CD4-positive, CD25-positive, alpha-beta regulatory T cell (primary cell): ENCODE measurements at places on chromosomes 3 and 15.
A peak's percentile ranks its signal among the peaks of the same experiment; 100 is the strongest.

DNA sequence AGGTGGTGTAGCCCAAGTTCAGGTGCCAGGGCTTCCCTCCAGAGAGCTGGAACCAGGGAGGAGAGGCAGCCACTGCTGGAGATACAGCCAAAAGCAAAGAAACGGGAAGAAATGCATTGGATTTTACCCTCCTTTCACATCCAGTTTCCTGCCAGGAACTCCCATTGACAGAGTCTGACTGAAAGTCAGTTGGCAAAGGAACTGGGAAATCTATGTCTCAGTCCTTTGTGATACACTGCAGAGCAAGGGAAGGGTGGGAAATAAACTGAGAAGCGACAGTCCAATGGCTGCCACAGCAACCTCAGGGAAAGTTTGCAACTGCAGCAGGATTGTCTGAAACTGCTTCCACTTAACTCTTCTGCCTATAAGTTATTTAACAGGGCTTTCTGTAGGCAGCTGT, 142.6 kb downstream of the SATB1 start:
- no peak for DNase-seq

- no peak for DNase-seq
Measured at GRCh38 chr3:46024131-46024530, 3.2 kb downstream of the XCR1 start.

- DNase-seq = peak; percentile 32
Measured at GRCh38 chr3:100709842-100710260, 557 bp downstream of the TFG start.

DNA sequence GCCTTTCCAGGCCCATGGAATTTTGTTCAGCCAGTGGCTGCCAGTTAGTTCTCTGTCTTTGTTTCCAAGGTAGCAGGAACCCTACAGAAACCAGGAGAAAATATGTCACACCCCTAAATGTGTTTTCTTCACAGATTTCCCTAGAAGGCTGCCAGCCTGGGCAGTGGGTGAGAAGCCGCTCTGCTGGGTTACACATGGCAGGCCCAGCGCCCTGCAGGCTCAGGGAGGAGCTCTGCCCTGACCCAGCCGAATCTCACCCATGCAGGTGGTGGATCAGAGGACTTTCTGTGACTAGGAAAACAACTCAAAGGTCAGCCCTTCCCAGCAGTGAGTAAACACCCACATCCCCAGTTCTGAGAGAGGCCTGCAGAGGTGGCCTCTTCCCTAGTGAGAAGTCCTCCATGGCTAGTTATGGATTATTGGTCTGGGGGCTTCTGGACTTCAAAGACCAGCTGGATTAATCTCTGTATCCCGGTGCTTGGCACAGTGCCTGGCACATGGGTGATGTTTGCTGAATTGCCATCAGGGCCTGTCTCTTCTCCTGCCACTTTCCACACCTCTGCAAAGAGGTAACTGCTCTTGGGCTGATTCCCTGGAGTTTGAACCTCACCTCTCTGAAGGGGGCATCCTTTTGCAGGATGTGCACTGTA, 34.7 kb upstream of the BDH1 start:
- no peak for DNase-seq

DNA sequence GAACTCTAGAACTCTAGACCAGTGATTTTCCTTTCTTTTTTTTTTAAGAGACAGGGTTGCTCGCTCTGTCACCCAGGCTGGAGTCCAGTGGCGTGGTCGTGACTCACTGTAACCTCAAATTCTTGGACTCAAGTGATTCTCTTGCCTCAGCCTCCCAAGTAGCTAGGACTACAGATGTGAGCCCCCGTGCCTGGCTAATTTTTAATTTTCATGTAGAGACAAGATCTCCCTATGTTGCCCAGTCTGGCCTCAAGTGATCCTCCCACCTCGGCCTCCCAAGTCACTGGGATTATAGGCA, 359.6 kb downstream of the SHQ1 start:
- no peak for DNase-seq

DNA sequence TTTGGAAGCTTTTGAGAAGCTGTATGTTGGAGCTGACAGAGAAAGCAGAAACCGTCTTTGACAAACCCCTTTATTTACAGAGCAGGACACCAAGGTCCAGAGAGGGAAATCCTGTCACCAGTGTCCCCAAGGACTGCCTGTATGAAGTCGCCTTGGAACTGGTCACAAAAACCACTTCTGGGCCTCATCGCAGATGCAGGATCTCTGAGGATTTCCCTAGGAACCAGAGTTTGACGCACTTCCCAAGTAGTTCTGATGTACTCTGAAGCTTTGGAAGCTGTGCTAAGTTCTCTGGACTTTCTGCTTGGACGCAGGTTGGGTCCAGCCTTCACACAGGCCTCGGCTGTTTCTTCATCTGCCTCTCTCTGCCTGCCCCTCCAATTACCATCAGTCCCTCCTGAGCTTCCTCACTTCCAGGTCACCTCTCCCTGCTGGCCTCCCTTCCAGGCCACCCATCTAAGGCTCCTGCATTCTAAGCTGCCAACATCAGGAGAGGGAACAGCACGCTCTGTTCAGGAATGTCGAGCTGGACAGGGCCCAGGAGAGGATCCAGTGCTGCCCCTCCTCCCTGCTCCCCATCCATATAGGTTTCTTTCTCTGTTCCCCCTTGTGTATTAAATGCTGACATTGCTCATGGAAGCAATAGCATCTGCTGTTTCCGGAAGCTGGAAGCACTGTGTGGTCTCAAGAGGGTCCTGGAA, 270.8 kb downstream of the OPA1 start:
- DNase-seq = no peak

DNA sequence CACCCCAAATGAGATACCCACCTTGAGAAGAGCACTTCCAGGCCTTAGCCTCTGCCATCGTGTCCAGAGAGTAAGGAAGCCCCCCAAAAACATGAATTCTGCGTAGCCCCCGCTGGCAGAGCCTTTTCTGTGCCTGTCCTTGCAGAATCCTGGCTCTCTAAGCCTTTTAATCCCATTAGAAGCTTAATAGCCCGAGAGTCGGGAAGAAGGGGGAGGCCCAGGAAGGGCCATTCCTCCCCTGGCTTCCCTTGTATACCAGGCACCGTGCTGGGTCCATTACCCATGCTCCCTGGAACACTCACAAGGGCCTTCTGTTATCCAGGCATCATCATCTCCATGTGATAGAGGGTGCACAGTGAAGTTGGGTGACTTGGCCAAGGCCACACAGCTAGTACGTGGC, 7.1 kb downstream of the SPTBN5 start:
- DNase-seq = no peak

GRCh38 chr3:13370055-13370454, 50.1 kb downstream of the NUP210 start:
- no peak for DNase-seq

GRCh38 chr3:178536211-178537079, at the start of gene KCNMB2:
Gene KCNMB2 (plus strand): TSS chr3:178536436.
- no peak for DNase-seq

- no peak for DNase-seq
Measured at GRCh38 chr15:20353966-20354883, 187.4 kb downstream of the GOLGA6L6 start.

GRCh38 chr3:9109568-9109914, 139.9 kb downstream of the SRGAP3 start:
- no peak for DNase-seq

- no peak for DNase-seq
Measured at GRCh38 chr15:75063338-75063737, 39.9 kb downstream of the PPCDC start.

DNA sequence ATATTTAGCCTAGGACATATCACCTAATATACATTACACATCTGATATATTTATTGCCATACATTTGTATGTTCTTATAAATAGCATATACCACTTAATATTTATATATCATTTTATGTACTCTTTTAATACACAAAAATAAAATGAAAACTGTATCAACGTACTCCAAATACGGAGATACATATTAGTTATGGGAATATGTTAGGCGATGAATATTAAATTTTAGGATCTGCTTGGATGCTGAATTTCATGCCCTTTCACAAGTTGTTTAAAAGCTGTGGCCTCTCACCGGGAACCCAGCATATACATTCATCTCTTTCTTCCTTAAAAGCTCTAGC, 50.6 kb downstream of the ZIC4 start:
- DNase-seq = no peak

GRCh38 chr3:196942915-196943277, 568 bp upstream of the NCBP2 start:
- DNase-seq = no peak

- no peak for DNase-seq
Measured at GRCh38 chr3:161567577-161568361, 71.2 kb downstream of the OTOL1 start.

DNA sequence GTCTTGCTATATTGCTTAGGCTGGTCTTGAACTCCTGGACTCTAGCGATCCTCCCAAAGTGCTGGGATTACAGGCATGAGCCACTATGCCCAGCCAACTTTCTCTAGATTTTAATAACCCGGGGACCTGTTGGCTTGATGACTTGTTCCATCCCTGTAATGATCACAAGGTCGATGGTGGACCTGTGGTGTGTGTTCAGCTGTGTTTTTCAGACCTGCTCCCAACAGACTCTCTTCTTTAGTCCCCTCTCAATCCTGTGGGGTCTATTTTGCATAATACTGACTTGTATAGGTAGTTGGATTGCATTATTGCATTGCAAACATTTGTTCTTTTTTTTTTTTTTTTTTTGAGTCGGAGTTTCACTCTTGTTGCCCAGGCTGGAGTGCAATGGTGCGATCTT, 1.9 kb downstream of the MAP2K1 start:
- DNase-seq = no peak

GRCh38 chr3:100602506-100603444, 6.6 kb upstream of the ADGRG7 start:
- DNase-seq = no peak

- no peak for DNase-seq
Measured at GRCh38 chr3:46500656-46501635, 3.2 kb downstream of the RTP3 start.

GRCh38 chr15:65336493-65337435, 32.3 kb downstream of the RNU5B-1 start:
- no peak for DNase-seq

GRCh38 chr15:101276501-101277037, 716 bp downstream of the SELENOS start:
- peak; percentile 47 for DNase-seq

DNA sequence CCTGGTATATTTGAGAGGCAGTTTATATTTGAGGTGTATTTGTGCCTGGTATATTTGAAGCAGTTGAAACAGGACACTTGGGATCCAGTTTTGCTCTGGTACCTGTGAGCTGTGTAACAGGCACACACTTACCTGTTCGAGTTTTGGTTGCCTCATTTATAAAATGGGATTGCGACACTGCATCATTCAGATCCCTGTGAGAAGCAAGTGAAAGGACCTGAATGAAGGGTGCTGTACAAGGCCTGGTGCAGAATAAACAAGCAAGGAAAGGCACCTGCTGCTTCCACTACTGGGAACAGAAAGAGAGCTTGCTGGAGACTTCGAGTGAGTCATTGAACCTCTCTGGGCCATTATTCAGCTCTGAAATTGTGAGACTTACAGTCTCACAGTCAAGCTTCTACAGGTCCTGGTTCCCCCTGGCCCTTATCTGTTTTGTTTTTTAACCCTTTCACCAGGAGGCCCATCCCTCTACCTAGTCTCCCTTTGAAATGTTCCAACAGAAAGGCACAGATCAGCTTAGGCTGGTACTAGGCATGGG, 11.5 kb downstream of the FETUB start:
- no peak for DNase-seq

- no peak for DNase-seq
Measured at GRCh38 chr3:13332740-13333139, 87.4 kb downstream of the NUP210 start.

- no peak for DNase-seq
Measured at GRCh38 chr15:68691705-68692104, 112.9 kb downstream of the CORO2B start.

DNA sequence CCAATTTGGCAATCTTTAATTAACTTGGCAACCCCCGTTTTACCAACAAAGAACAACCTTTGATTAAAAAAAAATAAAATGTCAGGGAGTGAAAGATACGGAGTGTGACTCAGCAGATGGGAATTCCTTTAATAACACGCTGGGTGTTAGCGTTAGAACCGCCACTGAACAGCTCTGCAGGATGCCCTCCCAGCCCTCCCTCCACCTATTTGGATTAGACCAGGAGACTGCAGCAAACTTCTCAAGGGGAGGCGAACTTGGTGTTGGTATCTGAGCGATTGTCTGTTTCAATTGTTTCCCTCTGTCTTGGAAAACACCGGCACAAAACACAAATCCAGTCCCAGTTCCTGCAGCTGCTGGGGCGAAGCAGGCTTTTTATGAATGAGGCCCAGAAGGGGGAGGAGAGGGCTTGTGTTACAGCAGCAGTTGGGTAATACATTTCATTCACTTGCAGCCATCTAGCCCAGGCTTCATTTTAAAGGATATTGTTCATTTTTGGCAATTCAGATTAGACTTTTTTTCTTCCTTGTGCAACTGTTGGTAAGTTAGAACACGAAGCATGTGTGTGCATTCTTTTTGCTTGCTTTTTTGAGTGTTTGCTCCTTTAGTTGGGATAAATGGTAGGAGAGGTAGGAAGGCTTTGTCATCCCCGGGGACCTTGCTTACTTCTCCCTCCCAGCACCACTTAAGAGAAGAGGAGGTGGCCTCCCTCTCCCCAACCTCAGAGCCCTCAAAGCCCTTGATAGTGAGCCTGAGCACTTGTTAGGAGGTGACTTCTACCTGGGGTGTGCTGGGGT, 152.3 kb downstream of the IGF1R start:
- no peak for DNase-seq

DNA sequence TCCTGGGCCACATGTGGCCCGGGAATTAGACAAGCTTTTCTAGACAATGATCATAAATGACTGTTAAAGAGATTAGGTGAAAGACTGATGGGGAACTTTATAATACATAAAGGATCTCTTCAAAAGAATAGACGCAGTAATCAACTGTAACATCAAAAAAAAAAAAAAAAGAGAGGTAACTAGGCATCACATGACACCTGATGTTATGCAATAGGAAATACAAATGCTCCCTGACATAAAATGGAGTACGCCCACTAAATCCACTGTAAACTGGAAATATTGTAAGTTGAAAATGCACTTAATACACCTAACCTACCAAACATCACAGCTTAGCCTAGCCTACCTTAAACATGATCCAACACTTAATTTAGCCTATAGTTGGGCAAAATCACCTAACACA, 27.2 kb downstream of the GSK3B start:
- no peak for DNase-seq

DNA sequence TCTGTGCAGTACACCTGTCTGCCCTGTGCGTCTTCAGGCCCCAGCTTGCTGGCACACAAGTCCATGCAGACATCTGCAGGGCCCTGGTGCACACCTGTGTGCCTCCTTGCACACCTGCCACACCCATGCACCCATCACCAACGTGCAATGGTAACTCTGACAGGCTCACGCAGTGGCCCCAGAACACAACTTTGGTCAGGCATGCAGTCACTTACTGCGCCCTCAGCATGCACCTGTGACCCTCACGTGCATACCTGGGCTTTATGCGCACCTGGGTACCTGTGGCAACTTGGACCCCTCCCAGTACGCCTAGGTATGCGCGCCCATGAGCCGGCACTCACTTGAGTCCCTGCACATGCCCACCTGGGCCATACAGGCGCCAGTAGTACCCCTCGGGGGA, 1.7 kb downstream of the PLXND1 start:
- DNase-seq = no peak

GRCh38 chr3:8623741-8624140, 20.9 kb downstream of the SSUH2 start:
- no peak for DNase-seq

GRCh38 chr3:43759297-43759782, 68.6 kb downstream of the ABHD5 start:
- peak; percentile 53 for DNase-seq
